Hepatocyte (in vitro differentiated cells): ENCODE measurements at places on chromosomes 3 and 15. TPM values are rescaled to one million over a fixed set of nuclear protein-coding genes. Genes with fewer than 3 reads are reported as not detected.
A peak's percentile ranks its signal among the peaks of the same experiment; 100 is the strongest.

DNA sequence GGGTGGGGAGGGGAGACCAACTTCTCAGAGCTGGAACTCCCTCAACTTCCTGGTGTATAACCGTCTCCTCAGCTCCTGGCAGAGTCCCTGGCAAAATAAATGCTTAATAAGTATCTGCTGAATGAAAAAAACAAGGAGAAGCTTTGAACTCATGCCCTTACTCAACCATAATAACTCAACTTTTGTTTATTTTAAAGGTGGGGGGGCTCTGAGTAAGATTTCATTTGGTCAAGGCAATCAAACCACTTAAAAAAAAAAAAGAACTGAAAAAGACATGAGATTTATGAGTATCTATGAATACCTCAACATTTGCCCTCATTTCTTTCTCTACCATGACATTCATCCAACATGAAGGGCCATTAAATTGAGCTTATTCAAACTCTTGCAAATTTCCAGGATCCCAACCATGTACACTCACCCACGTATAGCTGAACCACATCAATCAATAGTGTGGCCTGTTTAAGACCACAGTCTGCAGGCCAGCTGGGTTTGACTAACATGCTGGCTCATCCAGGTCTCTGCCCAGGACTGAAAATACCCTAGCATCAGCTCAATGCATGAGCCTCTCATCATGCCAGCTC is 157.9 kb downstream of the FOXP1 start:
- no peaks in the 10 kb centered on the region for H3K27me3 ChIP-seq
- DNase-seq: no peak
- peaks cover 7% of the 10 kb centered on the region for H3K4me1 ChIP-seq
- no peaks in the 10 kb centered on the region for H3K36me3 ChIP-seq

DNA sequence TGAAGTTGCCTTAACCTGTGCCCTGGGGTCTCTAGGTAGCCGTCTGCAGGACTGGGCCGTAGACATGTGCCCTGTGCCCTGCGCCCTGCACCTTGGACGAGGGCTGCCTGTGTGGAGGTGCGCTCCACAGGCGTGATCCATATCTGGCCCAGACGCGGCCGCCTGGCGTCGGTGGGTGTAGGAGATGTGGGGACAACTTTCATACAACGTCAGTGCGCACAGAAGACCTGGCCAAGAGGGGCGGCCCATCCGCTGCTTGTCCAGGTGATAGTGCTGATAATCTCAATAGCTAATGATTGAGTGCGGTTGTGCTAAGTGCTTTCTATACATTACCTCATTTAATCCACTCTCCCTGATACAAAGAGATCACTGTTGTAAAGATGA is 665 bp upstream of the RASGRP1 start:
- no peak overlapping the region for H3K27ac ChIP-seq
- H3K27me3 ChIP-seq: peaks cover 52% of the 10 kb centered on the region
- no peaks in the 10 kb centered on the region for H3K4me1 ChIP-seq

UTS2B gene
- total RNA-seq: 0.07 TPM in 1 of 2 replicates, not detected in the other

DNA sequence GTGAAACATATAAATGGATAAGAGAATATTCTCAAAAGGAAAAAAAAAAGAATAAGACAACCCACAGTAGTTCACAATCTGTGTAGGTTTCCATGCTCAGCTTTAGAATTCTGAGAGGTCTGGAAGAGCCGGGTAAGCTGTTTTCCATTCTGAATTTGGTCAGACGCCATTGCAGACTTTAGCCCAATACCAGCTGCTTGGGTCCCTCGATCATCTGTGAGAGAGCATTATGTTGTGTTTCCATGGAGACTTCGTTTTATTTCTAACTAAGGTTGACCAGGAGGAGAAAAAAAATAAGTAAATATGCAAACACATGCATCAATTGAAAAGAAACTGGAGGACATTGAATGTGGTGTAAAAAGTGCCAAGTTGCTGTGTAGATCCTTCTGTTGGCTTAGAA is 25.5 kb downstream of the KCNAB1 start:
- no peak overlapping the region for H3K27ac ChIP-seq
- H3K27me3 ChIP-seq: no peaks in the 10 kb centered on the region
- no peak overlapping the region for H3K4me3 ChIP-seq
- no peaks in the 10 kb centered on the region for H3K36me3 ChIP-seq

SLC9C1 gene
- 0.03 and 0.72 TPM in 2 replicates for total RNA-seq

GRCh38 chr15:81752974-81753373 is 292.8 kb downstream of the MEX3B start:
- H3K27ac ChIP-seq: peak overlapping the region; percentile 32
- H3K36me3 ChIP-seq: no peaks in the 10 kb centered on the region
- no peak for DNase-seq

GOLGA8O gene
- 0.12 and 0.73 TPM in 2 replicates for total RNA-seq

GRCh38 chr15:81330366-81331090 is 6.6 kb upstream of the STARD5 start:
- no peak overlapping the region for H3K4me3 ChIP-seq
- peak overlapping the region; percentile 64 for H3K27ac ChIP-seq
- H3K36me3 ChIP-seq: no peaks in the 10 kb centered on the region
- H3K27me3 ChIP-seq: no peaks in the 10 kb centered on the region
- peaks cover 29% of the 10 kb centered on the region for H3K4me1 ChIP-seq

DNA sequence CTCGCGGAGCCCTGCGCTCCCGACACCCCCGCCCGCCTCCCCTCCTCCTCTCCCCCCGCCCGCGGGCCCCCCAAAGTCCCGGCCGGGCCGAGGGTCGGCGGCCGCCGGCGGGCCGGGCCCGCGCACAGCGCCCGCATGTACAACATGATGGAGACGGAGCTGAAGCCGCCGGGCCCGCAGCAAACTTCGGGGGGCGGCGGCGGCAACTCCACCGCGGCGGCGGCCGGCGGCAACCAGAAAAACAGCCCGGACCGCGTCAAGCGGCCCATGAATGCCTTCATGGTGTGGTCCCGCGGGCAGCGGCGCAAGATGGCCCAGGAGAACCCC is 464 bp downstream of the SOX2 start:
- DNase-seq: no peak
- peak overlapping the region; percentile 9 for H3K4me3 ChIP-seq
- H3K4me1 ChIP-seq: peaks cover 18% of the 10 kb centered on the region
- H3K36me3 ChIP-seq: no peaks in the 10 kb centered on the region

SUCLG2 gene
- 87.7 and 94.2 TPM in 2 replicates for total RNA-seq

MOBP gene
- 0.10 and 0.40 TPM in 2 replicates for total RNA-seq

- no peaks in the 10 kb centered on the region for H3K27me3 ChIP-seq
- no peaks in the 10 kb centered on the region for H3K36me3 ChIP-seq
- peak overlapping the region; percentile 7 for H3K27ac ChIP-seq
These were observed 161.6 kb downstream of the TBL1XR1 start for GRCh38 chr3:177035676-177036075.

DNA sequence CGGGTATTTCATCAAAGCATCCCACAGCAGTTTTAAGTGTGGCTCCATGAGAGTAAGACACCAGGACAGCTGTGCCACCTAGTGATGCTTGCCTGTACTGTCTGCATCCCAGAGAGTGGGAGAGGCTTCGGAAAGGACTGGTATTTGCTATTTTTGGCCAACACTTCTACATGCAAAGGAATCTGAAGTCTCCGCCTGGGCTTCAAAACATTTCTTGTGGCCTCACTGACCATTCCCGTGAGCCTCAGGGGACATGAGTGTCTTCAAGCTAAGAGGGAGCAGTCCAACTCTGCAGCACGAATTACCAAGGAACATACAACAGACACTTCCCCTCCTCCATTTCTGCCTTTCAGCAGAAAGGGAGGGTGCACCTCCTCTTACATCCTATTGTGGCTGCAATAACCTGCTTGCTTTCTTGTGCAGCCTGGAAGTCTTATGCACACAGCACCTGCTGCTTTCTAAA is 177.5 kb downstream of the RORA start:
- no peak overlapping the region for H3K27ac ChIP-seq
- peak; percentile 52 for DNase-seq
- no peaks in the 10 kb centered on the region for H3K4me1 ChIP-seq
- no peaks in the 10 kb centered on the region for H3K36me3 ChIP-seq
- H3K27me3 ChIP-seq: no peaks in the 10 kb centered on the region

TIPIN gene
- total RNA-seq: 5.4 and 6.2 TPM in 2 replicates

DNA sequence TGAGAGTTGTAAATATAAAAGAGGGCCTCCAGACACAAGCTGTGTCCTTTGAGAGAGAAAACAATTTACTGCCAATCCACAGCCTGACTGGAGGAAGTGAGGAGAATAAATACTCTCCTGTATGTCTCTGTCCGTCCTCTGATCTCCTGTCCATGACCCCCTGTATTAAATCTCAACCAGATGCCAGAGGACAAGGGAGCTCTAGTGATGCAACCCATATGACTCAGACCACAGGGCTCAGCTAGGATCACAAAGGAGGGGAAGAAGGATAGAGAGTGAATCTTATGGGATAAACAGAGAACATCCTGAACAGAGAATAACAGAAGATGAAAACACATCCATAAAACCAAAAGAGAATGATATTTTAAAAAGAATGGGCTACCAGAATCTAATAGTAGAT is 482.6 kb downstream of the PLOD2 start:
- H3K36me3 ChIP-seq: no peaks in the 10 kb centered on the region
- no peaks in the 10 kb centered on the region for H3K27me3 ChIP-seq
- peak; percentile 29 for DNase-seq
- H3K27ac ChIP-seq: no peak overlapping the region
- no peak overlapping the region for H3K4me3 ChIP-seq
- H3K4me1 ChIP-seq: no peaks in the 10 kb centered on the region

GRCh38 chr3:180265551-180265950 is 228.8 kb upstream of the PEX5L start:
- H3K4me3 ChIP-seq: no peak overlapping the region
- H3K36me3 ChIP-seq: no peaks in the 10 kb centered on the region
- DNase-seq: no peak
- H3K27ac ChIP-seq: no peak overlapping the region

CHRNA5 gene
- total RNA-seq: 1.9 and 3.1 TPM in 2 replicates

- DNase-seq: no peak
- no peaks in the 10 kb centered on the region for H3K36me3 ChIP-seq
- no peak overlapping the region for H3K4me3 ChIP-seq
- no peaks in the 10 kb centered on the region for H3K27me3 ChIP-seq
These were observed 149.9 kb upstream of the LRTM1 start for GRCh38 chr3:55077726-55078125.

GRCh38 chr15:92580933-92581445 is 74.6 kb downstream of the FAM174B start:
- H3K27ac ChIP-seq: no peak overlapping the region
- no peak overlapping the region for H3K4me3 ChIP-seq
- H3K4me1 ChIP-seq: no peaks in the 10 kb centered on the region

- no peak overlapping the region for H3K4me3 ChIP-seq
- H3K27ac ChIP-seq: no peak overlapping the region
- no peak for DNase-seq
- peaks cover 17% of the 10 kb centered on the region for H3K4me1 ChIP-seq
These were observed 317.4 kb upstream of the LRRFIP2 start for GRCh38 chr3:37491776-37492175.

DNA sequence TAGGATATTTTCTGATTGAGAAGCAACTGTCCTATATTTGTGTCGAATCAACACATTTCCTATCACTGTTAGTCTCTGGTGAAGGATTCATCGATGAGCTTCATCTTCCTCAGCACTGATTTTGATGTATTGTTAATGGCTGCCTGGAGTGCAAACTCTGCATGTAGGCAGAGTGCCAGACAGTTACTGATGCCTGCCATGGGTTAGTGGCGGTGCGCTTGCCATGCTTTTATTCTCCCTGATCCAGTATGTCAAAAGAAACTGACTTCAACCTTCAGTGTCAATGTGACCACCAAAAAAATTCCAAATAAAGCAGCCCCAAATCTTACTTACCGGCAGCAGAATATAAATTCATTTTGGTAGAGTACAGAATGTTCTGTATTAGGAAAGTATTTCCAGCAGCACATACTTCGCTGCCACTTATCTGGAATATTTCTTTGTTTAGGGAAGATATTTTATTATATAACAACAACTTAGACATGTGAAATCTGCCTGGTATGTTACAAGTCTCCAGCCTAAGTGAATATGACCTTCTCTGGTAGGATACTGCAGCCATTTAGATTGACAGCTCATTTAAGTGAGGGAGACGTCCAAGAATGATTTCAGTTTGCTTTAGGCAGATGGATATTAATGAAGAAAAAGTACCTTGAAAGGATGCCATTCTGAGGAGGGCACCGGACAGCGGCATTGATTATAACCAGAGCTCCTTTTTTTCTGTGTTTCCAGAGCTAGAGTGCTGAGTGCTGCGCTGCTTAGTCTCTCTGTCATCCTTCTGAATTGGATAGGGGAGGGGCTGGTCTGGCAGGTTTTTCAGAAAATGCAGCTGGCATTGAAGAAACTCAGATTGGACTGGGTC is 59.9 kb downstream of the ARHGEF26 start:
- H3K4me3 ChIP-seq: no peak overlapping the region
- peak overlapping the region; percentile 50 for H3K27ac ChIP-seq
- peak; percentile 45 for DNase-seq
- H3K4me1 ChIP-seq: peaks cover 6% of the 10 kb centered on the region

GOLGA6D gene
- total RNA-seq: 0.76 TPM in 1 of 2 replicates, not detected in the other

- H3K27me3 ChIP-seq: no peaks in the 10 kb centered on the region
- no peak overlapping the region for H3K27ac ChIP-seq
- H3K4me1 ChIP-seq: no peaks in the 10 kb centered on the region
- H3K36me3 ChIP-seq: no peaks in the 10 kb centered on the region
These were observed 439.8 kb downstream of the RBMS3 start for GRCh38 chr3:29720665-29721064.

GRCh38 chr3:156551746-156552145 is 3.2 kb downstream of the SSR3 start:
- H3K36me3 ChIP-seq: no peaks in the 10 kb centered on the region
- H3K27ac ChIP-seq: no peak overlapping the region
- DNase-seq: no peak
- H3K27me3 ChIP-seq: no peaks in the 10 kb centered on the region
- H3K4me3 ChIP-seq: no peak overlapping the region

- no peak overlapping the region for H3K27ac ChIP-seq
- no peaks in the 10 kb centered on the region for H3K4me1 ChIP-seq
- no peak for DNase-seq
- H3K27me3 ChIP-seq: no peaks in the 10 kb centered on the region
- H3K36me3 ChIP-seq: no peaks in the 10 kb centered on the region
These were observed 13.7 kb upstream of the PTPRG start for GRCh38 chr3:61547625-61548024.

GRCh38 chr15:60939389-60939788 is 289.7 kb downstream of the RORA start:
- no peaks in the 10 kb centered on the region for H3K27me3 ChIP-seq
- no peak for DNase-seq
- H3K27ac ChIP-seq: no peak overlapping the region
- H3K4me3 ChIP-seq: no peak overlapping the region

DNA sequence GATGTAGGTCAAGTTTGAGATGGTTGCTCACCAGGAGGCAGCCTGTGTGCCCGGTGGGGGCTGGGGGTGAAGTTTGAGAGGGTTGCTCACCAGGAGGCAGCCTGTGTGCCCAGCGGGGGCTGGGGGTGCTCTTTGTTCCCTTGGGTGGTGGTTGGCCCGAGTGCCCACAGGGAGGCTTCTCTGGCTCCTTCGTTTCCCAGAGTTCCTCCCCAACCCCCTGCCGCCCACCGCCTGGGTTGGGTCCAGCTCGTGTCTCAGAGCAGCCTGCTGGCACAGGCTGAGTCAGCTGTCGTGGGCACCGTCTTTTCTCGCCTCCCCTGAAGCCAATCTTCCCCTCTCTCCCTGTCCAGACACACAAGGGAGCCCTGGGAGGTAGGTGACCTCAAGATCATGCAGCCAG is 3.1 kb downstream of the APBA2 start:
- H3K27me3 ChIP-seq: peaks cover 15% of the 10 kb centered on the region
- H3K27ac ChIP-seq: no peak overlapping the region
- peaks cover 5% of the 10 kb centered on the region for H3K4me1 ChIP-seq
- DNase-seq: no peak
- H3K36me3 ChIP-seq: no peaks in the 10 kb centered on the region
- no peak overlapping the region for H3K4me3 ChIP-seq

ETV5 gene
- total RNA-seq: 9.0 and 12.2 TPM in 2 replicates

TMCC1 gene
- total RNA-seq: 17.3 and 25.7 TPM in 2 replicates

GPR160 gene
- 87.9 and 96.2 TPM in 2 replicates for total RNA-seq

- no peak overlapping the region for H3K27ac ChIP-seq
- H3K36me3 ChIP-seq: no peaks in the 10 kb centered on the region
- no peaks in the 10 kb centered on the region for H3K4me1 ChIP-seq
- DNase-seq: no peak
- no peaks in the 10 kb centered on the region for H3K27me3 ChIP-seq
These were observed 114.1 kb upstream of the LMCD1 start for GRCh38 chr3:8387571-8387970.
